ENCODE measurements at places on chromosomes 5 and 9.
A peak's percentile ranks its signal among the peaks of the same experiment; 100 is the strongest.

DNA sequence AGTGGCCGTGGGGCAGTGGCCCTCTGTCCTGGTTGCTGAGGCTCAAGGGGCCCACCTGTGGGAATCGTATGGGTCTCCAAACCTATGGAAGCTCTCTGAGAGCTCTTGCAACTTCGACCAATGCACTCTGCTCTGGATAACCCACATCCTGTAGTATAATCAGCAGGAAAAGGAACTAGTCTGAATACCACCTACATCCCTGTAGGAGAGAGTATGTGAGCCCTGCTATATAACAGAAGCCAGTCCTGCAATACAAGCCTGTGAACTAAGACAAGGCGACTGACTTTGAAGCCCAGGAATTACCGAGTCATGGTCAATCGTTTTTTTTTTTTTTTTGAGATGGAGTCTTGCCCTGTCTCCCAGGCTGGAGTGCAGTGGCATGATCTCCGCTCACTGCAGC, 29.8 kb upstream of the BICD2 start:
- DNase-seq, result no peak

GRCh38 chr9:24298912-24299311, 246.8 kb downstream of the IZUMO3 start:
- no peak for DNase-seq

DNA sequence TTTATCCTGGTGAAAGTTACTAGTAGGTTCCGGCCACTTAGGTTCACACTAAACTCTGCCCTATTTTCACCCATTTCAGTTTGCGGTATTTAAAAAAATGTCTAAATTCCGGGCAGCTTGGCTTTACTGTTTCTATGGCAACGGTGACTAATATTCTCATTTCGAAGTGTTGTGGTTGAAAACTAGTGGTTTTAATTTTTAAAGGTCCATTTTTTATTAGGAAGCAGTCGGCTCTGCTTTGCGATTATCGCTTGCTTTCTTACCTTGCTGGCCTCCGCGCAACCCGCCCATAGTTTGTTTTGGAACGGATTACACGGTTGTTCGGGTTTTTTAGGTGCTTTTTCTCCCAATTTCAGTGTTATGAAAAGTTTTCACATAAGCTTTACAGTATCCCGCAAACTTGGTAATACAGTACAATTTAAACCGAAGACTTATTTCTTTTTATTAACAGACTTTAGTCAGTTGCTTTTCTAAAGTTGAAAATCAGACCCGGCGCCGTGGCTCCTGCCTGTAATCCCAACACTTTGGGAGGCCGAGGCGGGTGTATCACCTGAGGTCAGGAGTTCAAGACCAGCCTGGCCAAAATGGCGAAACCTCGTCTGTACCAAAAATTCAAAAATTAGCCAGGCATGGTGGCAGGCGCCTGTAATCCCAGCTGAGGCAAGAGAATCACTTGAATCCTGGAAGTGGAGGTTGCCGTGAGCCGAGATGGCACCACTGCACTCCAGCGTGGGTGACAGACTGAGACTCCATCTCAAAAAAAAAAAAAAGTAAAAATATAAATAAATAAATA, 1.6 kb downstream of the KDM4C start:
- DNase-seq, result no peak

GRCh38 chr5:45382583-45382982, 313.6 kb downstream of the HCN1 start:
- DNase-seq, result no peak

DNA sequence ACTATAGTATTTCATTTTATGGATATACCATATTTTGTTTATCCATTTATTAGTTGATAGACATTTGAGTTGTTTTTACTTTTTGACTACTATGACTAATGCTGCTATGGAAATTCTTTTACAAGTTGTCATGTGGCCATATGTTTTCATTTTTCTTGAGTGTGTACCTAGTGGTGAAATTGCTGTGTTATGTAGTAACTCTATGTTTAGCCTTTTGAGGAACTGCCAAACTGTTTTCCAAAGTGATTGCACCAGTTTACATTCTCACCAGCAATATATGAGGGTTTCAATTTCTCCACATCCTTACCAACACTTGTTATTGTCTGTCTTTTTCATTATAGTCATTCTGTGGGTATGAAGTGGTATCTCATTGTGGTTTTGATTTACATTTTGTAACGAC, 75.4 kb downstream of the GRIA1 start:
- no peak for DNase-seq

GRCh38 chr5:55172937-55173686, at the start of gene CDC20B:
Gene CDC20B, minus strand, starts transcription at chr5:55173177. Its CDS starts 177 bp downstream, at chr5:55173000.
- DNase-seq, result peak; percentile 66

DNA sequence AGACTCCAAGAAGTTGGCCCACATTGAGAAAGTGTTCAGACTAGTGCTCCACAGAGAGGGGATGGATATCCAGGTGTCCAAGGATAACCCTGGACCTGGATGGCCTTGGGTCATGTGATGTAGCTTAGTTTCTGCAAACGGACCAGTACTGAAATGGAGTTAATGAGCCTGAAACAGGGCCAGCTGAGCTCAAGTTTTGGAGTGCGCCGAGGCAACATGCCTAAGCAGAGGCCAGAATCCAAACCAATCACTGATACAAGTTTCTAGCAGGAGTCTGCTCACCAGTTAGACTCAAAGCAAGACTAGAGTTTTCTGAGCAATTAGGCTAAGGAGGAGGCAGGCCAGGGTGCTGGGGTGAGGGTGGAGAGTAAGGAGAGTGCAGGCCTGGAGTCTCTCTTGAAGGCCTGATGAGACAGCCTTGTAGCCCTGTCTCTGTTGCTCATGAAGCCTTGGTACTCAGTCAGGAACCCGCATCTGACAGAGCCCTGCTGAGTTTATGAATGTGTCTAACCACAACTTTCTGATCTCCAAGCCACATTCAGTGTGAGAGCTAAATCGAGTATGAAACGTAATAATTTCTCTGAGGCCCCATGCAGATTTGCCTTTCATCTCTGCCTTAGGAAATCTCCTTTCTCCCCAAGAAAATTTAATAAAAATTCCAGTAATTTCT, 68.9 kb upstream of the EQTN start:
- DNase-seq, result no peak

DNA sequence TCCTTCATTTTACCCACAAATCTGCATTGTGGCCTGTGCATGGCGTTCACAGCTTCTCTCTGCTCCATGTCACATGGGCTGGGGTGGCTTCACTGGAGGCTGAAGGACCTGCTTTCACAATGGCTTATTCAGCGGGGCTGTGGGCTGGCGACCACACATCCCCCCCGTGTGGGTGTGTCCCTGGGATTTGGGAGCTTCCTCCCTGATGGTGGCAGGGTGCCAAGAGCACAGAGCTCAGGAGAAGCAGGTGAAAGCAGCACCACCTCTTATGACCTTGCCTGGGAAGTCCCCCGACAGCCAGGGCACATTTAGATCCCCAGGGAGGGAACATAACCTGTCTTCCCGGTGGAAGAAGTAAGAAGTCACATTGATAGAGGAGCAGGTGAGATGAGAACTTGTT, 5.0 kb upstream of the MED10 start:
- DNase-seq, result no peak

DNA sequence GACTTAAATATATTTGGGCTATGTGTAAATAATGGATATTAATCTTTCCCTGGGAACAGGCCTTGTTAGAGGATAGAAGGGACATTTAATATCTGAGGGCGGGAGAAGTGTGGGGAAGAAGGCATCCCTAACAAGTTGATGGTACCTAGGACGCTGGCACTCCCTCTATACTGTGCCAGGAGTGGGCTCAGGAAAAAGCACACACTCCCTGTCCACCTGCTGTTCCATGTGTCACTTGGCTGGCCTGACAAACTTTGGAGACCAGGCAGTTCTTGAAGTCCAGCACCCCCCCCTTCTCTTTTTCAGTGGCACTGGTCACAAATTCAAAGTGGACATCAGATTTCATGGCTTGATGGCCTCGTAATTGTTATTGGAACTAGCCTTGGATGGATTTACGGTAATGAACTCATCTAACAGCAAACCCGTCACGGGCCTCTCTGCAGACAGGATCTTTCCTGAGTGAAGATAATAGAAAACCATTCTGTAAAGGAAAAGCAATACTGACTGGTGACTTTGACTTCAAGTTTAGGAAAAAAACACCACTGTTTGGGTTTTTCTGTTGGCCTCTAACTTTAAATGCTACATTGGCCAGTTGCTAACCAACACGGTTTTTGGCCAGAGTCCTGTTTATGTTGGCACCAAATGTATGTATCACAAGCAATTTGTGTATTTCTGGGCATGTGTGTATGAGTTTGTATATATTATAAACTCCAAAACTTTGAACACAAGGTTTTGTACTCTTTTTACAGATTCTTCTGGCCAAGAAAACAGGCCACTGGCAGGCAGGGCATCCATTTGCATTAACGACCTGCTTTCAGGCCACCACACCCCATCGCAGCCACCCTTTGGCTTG, 552.6 kb downstream of the CCDC171 start:
- no peak for DNase-seq

GRCh38 chr5:33224285-33224961, 216.3 kb upstream of the TARS1 start:
- DNase-seq, result no peak

- no peak for DNase-seq
These were observed 92.6 kb downstream of the TLE4 start for GRCh38 chr9:79664375-79664831.

DNA sequence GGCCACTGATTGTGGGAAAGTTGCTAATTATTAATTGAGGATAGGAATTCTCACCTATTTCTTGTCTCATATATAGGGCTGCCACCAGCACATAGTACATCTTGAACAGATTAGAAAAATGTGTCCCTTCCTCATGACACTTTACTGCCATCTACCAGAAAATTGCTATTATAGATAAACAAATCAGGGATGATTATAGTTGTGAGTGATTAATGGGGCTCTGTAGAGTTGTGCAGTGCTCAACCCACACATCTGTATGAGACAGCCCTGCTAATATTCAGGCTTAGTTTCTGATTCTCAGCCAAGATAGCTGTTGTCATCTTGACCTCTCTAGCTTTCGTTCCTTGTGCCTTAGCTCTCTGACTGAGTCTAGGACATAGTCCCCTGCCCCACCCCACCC, 373.3 kb downstream of the TLE4 start:
- DNase-seq, result no peak

GRCh38 chr9:134867917-134868750, 12.5 kb upstream of the FCN2 start:
- DNase-seq, result no peak

- DNase-seq, result no peak
These were observed 14.0 kb upstream of the SV2C start for GRCh38 chr5:76069061-76069735.

- no peak for DNase-seq
These were observed 69.9 kb downstream of the C9orf57 start for GRCh38 chr9:71990466-71990865.

GRCh38 chr5:178234121-178234749, 1.6 kb upstream of the PHYKPL start:
- no peak for DNase-seq

DNA sequence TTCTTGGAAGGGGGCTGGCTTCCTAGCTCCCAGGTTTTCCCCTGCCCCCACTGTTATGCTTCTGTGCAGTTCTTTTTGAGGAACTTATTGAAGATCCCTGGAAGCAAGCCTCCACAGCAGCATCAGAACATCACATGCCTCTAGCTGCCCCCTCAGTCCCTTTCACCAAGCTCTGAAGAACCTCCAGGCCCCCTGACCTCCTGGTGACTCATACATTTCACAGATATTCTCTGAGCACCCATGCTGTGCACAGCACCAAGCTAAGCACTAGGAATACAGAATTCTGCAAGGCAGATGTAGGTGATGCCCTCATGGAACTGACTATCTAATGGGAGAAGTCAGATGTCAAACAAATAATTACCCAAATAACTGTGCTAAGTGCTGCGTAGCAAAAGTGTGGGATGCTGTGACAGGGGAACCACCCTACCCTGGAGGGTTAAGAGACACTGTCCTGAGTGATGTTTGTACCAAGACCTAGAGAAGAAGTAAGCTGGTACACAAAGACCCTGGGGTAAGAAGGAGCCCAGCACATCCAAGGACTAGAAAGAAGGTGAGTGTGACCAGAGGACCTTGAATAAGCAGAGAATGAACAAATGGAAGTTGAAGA, 213.7 kb upstream of the NR4A3 start:
- DNase-seq, result no peak

DNA sequence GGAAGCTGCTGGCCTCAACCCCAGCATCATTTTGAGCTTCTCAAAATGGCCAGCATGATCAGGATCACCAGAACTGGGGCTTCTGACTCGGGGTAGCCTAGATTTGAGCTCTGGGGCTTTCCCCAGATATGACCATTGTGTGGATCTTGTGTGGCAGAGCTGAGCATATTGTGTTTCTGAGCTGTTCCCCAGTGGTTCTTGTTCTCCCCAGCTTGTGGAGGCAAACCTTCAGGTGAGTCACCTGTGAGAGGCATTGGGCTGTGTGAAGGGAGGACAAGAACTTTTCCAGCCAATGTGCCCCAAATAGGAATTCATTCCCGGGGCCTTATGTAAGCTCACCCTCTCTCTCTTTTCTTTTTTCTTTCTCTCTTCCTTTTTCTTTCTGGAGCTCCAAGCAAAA, 80.7 kb upstream of the PITX1 start:
- DNase-seq, result no peak

GRCh38 chr9:37329576-37329975, 92.9 kb upstream of the GRHPR start:
- peak; percentile 28 for DNase-seq

GRCh38 chr5:110965773-110966581, 105.5 kb upstream of the TSLP start:
- DNase-seq, result no peak

- no peak for DNase-seq
These were observed 35.5 kb downstream of the RFK start for GRCh38 chr9:76358628-76359280.

DNA sequence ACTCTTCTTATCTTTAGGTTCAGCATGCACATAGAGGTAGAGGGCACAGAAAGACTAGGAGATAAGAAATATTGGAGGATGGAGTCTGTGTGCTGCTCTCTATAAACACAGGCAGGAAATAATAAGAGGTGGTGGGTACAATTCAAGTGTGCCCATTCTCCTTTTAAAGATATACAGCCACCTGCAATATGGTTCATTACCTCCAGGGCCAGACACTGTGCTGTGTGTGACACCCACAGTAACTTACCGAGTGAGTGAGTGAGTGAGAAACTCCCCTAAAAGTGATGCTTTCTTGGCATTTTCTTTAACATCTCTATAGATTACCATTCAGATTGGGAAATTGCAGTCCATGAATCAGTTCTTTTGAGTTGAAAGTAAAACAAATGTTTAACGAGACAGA, 311.8 kb upstream of the KCNN2 start:
- DNase-seq, result no peak

- no peak for DNase-seq
These were observed 2.2 kb downstream of the AMACR start for GRCh38 chr5:34005681-34006080.

DNA sequence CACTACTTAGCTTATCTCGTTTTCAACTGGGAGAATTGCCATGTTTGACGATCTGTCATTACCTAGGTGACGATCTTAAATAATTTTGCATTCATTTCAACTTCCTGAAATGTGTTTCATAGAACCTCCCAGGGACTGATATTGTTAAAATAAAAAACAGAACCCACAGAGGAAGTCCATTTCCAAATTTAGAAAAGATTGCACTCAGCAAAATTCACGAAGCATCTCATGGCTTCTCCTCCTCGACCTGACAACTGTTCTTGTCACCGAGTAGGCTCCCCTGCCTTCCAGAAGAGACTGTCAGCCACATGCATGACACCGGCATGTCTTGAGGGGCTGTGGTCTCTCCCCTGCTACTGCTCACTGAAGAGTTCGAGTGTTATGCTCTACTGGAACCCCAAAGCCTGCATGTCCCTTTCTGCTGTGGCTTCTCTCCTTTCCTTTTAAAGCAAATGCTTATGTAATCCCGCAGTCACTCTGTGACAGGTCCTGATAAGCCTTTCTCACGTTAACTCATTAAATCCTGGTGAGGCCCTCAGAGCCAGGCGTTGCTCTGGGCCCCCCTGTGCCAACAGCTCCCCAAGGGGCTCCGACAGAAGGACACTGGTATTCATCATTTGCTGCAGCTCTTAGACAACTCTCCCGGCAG, 26.8 kb upstream of the ANKRD33B start:
- no peak for DNase-seq

Data from HT-29 (cell line).